ENCODE measurements at places on chromosomes 5 and 9. TPM values are rescaled to one million over a fixed set of nuclear protein-coding genes. Genes with fewer than 3 reads are reported as not detected.

Gene FGF1
- total RNA-seq: 0.63 TPM

Gene TXNDC8
- not detected for total RNA-seq

Gene AFAP1L1
- 11.7 TPM for total RNA-seq

Gene FOXE1
- under 0.01 TPM for total RNA-seq

Gene PPP2R2B
- total RNA-seq: 5.0 TPM

Gene SPINK13
- total RNA-seq: not detected

Gene ZNF608
- 19.1 TPM for total RNA-seq

Gene TMED9
- 105 TPM for total RNA-seq

Gene ELP1
- total RNA-seq: 44.1 TPM

Gene BRD3OS
- 12.8 TPM for total RNA-seq

Gene ACOT12
- total RNA-seq: not detected

Gene ARRDC3
- 48.7 TPM for total RNA-seq

Gene GADD45G
- 9.3 TPM for total RNA-seq
